ENCODE measurements at places on chromosomes 3 and 15. TPM values are rescaled to one million over a fixed set of nuclear protein-coding genes. Genes with fewer than 3 reads are reported as not detected.

MBNL1 gene
- total RNA-seq = 201 TPM

GRCh38 chr3:69930564-69930963 lies 69.0 kb upstream of the SAMMSON start:
- DNase-seq = peak; percentile 8

DNA sequence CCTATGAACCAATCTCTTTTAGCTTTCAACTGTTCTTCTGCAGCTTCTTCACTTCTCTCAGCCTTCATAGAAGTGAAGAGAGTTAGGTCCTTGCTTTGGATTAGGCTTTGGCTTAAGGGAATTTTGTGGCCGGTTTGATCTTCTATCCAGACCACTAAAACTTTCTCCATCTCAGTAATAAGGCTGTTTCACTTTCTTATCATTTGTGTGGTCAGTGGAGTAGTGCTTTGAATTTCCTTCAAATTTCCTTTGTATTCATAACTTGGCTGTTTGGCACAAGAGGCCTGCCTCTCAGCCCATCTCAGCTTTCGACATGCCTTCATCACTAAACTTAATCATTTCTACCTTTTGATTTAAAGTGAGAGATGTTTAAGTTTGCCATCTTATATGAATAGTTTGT lies 21.7 kb downstream of the DZIP1L start:
- DNase-seq = no peak

DNA sequence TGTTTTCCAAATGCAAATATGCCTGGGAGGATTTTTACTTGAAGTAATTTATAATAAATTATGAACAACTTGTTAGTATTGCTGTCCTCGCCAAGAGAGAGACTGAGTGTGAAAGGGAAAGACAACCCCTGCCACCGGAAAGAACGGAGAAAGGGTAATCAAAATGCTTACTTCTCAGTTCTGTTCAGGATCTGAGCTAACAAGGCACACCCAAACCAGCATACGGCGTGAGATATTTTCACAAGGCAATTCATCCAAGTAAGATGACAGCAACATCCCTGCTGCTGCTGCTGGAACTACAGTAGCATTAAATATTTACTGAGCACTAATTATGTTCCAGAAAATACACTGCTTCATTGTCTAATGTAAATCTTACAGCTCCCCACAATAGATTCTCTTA lies 96.1 kb downstream of the KBTBD8 start:
- no peak for DNase-seq

- DNase-seq = no peak
Observed at GRCh38 chr3:56288258-56288657, 180.0 kb downstream of the ERC2 start.

DNA sequence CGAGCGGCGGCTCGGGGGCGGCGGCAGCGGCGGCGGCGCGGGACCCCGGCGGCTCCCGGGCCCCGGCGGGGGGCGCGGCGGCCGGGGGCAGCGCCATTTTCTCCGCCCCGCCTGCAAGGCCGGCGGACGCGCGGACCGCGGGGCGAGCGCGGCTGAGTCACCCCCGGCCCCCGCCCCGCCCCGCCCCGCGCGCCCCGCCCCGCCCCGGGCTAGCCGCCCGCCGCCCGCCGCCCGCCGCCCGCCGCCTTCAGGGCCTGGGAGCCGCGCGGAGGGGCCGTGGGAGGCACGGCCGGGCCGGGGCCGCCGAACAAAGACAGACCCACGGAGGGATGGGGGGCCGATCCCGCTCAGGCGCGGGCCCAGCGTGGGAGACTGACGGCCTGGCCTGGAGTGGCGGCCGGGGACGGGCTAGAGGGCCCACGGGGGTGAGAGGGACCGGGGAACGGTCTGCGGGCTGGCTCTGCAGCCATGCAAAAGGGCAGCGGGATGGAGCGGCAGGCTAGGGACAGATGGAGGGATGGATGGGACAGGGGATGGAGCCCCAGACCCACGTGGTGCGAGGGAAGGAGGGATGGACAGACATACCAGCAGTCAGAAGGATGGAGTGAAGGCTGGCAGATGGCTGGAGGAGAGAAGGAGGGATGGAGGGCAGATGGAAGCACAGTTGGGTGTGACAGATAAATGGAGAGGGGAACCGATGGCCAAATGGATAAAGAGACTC lies at the start of gene EIF4E3:
EIF4E3 (minus strand) TSS at position 132 of the 721 bp plus-strand sequence; CDS start at position 97, 35 bp downstream.
- DNase-seq = no peak

All from M059J (cell line).